ENCODE measurements at places on chromosomes 6 and 20.

- no peak for ATAC-seq
Measured at GRCh38 chr6:95094751-95095663, 482.3 kb upstream of the MANEA start.

- no peak for ATAC-seq
Measured at GRCh38 chr6:11149551-11149950, 38.0 kb upstream of the ERVFRD-1 start.

- peak; percentile 85 for ATAC-seq
Measured at GRCh38 chr6:42028234-42029061, 21.9 kb upstream of the TAF8 start.

DNA sequence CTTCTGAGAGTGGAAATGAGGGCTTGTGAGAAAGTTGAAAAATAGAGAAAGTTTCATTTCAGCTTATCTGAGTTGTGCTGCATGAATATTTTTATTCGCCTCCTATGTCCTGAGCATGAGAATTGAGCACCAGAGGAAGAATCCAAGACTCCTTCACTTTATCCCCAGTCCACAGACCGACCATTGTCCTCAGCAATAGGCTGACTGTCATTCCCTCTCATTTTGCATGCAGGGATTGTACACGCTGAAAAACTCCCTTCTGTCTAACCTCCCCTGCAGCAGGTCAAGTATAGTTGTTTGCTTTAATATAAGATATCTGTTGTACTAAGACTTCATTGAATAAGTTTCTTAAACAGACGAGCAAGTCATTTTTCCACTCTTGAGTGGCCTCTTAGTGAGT lies 437.6 kb downstream of the PRKN start:
- ATAC-seq, result no peak

DNA sequence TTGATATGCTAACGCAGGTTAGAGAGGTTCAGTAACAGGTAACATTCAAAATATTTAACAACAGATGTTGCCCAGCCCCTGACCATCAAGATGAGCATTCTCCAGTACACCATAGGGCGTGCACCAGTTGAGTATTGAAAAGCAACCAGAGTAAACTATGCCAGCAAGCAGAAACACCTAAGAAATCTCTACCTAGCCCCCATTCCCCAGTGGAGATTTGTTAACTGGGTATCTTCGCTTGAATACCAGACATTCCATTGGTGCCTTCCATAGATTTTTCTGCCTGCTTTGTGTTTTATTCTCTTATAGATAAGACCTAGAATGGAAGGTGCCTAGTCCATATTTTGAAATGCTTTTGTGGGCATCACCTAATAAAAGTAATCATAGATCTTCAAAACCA lies 623.9 kb downstream of the KIF16B start:
- ATAC-seq, result no peak

- ATAC-seq, result no peak
Measured at GRCh38 chr6:162889303-162889702, 161.5 kb downstream of the PACRG start.

DNA sequence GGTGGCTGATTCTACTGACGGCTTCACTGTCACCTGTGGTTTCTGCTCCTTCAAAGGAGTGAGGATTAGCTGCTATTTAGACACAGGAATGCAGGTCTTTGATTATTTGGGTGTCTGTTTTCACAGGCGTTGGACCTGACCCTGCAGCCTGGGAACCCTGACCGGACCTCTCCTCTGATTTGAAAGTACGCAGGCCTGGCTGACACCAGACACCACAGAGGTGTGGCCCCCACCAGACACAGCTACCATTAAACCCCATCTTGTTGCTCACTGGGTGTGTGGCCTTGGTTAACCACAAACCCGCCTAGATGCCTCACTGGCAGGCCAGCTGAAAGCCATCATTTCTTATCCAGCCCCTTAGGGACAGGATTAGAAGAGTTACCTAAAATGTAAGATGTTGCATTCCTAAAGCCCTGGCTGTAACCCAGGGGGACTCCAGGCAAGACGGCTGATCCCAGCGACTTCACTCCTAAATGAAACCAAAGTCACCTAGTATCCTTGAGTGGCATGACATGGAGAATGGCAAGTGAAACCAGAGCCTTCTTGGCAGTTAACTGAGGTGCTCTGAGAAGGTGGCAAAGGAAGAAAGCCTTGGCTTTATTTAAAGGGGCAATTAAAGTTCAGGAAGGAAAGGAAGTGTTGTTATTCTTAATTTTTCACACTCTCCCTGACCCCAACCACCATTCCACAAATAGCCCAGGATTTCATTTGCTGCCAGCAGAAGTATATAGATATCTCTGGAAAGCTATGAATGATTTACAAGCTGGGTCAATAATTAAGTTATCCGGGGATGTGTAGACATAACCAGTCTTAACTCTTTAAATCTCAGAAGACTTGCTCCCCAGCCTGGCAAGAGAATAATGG lies 169.9 kb downstream of the QRSL1 start:
- ATAC-seq, result no peak

DNA sequence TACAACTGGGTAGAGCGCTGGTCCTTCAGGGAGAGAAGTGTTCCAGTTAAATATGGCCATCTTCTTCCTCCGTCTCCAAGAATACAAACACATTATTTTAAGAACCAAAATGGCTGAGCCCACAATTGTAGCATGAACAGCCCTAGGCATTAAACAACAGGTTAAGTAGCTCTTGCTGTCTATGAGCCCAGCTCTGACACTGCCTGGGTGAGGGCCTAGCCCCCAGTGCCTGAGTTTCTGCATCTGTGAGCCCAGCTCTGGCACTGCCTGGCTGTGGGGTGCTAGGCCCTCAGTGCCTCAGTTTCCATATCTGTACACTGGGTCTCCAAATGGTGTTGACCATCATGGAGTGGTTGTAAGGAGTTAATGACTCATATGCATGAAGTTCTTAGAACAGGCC lies 24.8 kb upstream of the DACT2 start:
- no peak for ATAC-seq

GRCh38 chr6:35581633-35582032 lies 68.9 kb upstream of the TULP1 start:
- ATAC-seq, result no peak

- peak; percentile 69 for ATAC-seq
Measured at GRCh38 chr20:50980851-50981713, 22.5 kb downstream of the MOCS3 start.

DNA sequence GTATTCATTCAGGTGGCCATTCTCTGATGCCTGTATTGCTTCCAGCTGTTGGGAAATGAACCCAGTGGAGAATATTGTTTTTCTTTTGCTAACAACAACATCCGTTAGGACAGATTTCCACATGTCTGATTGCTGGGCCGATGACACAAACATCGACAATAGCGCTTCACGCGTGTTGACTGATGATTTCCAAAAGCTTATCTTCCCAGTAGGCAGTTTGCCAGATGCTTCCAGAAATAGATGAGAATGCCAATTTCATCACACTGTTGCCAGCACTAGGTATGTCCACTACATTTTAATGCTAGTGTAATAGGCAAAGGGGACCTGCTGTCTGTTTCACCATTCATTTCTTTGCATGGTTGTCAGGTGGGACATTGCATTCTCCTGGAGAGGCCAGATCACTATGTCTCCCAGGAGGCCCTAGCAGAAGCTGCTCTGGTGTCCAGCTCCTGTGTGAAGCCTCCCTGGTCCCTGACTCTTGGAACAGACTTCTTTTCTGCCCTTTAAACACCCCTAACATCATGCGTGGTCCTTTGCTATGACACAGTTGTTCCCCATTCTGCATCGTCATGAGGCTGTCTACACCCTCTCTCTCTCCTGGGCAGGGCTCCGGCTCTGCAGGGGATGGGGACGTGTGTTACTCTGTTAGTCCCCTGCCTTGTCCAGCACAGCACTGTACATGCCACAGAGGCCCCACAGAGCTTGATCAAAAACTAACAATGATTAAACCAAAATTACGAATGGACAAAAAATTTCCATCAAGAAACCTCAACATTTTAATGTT lies 181.6 kb downstream of the CDH26 start:
- no peak for ATAC-seq

DNA sequence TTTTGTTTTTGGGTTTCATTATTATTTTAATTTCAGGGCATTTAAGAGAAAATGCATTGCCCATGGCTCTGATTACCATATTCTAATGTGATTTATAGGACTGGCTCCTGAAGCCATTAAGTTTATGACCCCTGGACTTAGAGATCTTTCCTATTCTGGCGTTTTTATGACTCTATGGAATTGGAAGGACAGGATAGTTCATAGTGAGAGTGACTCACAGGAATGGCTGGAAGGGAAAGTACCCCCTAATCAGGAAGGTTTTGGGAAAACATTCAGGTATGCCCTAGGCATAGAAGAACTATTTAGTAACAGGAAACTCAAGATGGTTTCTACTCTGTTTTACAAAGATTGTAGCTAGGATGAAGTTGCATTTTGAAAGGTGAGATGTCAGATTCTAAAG lies 108.6 kb upstream of the SLC2A12 start:
- ATAC-seq, result no peak

- no peak for ATAC-seq
Measured at GRCh38 chr20:57874141-57874540, 164.3 kb upstream of the PMEPA1 start.

GRCh38 chr6:2344319-2344905 lies 99.0 kb upstream of the GMDS start:
- ATAC-seq, result no peak

DNA sequence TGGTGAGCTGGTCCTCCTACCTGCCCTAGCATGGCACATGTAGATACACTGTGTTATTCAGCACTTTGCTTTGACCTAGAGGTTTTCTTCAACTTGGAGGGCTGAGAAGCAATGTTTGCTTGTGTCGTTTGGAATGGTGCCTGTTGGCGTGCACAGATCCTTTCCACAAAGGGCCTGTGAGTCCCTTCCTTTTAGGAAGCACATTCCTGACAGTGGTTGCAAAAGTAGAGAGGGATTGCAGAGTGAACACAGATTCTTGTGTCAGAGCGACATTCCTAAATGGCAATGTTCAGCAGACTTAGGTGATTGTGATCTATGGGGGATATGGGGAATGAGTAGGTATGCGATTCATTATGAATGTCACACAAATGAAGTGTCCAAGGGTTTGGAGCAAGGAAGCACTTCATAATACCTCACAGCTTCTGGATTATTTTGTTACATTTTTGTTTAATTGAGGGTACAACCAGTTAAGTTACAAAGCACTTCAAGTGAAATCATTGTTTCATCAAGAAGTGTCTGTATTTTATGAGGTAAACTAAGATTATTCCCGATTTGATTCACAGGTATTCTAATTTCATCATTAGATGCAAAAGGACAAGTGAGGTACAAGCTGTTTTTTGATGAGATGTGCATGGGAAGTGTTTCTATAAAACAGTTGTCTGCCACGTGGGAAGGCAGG lies 713 bp upstream of the RNF144B start:
- no peak for ATAC-seq

DNA sequence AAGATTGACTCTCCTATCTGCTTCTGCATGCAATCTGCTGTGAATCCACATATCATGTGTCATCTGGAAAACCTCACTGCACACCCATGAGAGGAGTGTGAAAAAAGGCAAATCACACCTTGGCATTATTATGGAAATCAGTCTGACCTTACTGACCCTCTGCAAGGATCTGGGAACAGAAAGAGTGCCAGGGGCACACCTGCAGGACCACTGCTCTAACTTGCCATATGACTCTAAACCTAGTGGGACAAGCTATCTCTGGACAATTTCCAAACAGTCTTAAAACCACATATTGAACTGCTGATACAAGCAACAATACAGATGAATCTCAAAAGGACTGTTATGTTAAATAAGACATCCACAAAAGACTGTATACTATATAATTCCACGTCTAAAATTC lies 50.3 kb downstream of the ABHD12 start:
- no peak for ATAC-seq

DNA sequence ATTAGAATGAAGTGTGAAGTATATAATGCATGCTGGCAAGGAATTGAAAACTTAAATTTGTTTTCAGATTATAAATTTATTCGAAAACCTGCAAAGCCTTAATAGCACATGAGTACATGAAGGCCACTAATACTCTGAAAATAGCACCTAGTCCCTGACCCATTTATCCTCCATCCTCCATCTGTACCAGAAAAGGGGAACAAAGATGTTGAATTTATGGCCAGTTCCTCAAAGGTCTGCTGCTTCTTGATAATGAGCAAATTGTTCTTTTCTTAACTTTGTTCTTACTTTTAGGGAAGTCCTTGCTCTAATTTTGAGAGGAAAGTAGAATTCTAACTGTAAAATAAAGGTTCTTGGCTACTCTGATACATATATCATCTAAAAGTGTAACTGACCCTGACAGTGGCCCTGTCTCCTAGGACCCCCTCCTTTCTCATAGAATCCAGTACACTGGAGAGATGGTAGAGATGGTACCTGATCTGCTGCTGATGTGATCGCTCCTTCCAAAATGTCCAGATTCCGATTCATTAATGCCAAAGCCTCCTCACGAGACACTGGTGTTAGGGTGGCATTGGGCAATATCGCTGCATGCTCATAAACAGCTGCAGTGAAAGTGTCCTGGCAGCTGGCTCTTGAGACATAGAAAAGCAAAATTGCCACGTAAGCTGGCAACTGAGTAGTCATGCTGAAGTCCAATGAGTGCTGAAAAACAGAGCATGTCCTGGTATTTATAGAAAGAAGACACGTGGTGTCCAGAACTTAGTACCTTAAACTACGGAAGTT lies at the start of gene VNN1:
Gene VNN1 (minus strand): TSS at position 704 of the 783 bp plus-strand sequence. CDS start 20 bp downstream, at position 684.
- no peak for ATAC-seq

- peak; percentile 71 for ATAC-seq
Measured at GRCh38 chr6:158322724-158323560, 10.7 kb downstream of the TULP4 start.

DNA sequence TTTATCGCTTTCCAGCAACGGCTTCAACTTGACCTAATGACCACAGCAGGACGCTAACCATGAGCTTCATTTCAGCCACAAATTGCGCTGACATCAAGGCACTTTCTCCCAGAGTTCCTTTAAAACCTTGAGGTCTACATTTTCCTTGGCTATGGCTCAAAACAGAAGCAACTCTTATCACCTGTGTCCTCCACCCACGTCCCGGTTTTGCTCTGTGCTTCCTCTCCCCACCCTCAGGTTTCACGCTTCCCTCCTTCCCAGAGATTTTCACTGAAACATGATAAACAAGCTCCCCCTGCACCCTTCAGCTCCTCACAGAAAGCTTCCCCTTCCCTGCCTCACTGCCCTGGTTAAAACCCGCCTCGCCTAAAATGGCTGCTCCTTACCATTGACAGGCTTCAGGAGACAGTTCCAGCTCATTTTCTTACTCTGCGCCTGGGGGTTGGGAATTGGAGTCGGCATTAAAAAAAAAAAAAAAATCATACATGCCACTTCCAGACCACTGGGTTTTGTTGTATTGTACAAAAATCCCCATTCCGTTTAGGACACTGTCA lies 229.5 kb downstream of the UBE3D start:
- ATAC-seq, result no peak
